ENCODE measurements at places on chromosomes 2 and 18.

- no peak for DNase-seq
Measured at GRCh38 chr2:241381872-241382271, 25.8 kb downstream of the FARP2 start.

GRCh38 chr2:54615832-54616534 lies 107.5 kb upstream of the EML6 start:
- no peak for DNase-seq

DNA sequence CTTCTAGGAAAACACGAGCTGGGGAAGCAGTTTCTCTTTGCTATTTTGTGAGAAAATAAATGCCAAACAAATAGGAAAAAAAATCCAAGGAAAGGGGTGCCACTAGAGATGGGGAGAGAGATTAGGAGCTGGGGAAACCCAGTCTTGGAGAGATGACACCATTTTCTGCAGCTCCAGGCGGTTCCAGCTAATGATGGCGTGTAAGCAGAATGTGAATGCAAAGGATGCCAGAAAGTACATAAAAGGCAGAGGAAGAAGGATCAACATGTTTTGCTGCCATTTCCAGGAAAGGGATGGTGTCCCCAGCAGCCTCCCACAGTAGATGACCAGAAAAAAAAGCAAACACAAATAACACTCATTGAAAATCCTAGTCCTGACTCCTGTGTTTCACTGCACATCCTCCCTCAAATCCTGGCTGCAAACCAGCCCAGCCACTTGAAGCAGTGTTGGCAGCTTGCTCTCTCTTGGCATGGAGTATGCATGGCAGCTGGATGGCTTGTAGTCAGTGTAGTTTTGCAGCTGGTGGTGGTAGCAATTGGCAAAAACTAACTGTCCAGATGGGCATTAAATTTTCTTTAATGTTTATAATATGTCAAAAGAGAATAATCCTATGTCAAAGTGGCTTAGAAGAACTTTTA lies 93.6 kb downstream of the FTCDNL1 start:
- peak; percentile 84 for DNase-seq

DNA sequence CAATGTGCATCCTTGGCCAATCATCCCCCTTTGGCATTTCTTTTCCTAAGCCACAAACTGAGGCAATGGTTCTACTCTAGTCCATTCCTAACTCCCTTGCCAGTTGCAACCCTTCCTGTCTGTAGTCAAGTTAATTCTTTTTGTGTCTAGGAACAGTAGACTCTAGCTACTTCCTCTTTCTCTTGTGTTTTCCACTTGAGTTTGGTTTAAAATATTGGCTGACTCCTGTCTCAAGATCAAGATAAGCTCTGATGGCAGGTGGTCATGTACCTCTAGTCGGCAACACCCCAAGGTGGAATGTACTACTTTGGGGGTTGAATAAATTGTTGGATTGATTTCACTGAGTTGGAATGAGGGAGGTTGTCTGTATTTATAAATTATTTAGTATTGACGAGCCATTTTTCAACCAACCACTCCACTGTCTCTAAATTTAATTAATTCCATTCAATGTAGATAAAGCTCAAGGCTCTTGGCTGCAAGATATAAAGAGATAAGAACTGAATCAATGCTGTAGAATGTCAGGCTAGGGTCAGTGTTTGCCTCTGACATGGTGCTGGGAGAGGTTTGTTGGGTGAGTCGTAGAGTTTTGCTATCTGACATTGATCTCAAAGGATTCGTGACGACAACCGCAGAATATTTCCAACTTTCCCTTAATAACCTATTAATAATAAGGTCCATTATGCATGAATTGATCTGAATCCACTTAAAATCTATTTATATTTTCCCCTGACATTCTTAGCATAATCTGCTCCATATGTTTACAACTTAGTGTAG lies 188.7 kb upstream of the APCDD1 start:
- no peak for DNase-seq

DNA sequence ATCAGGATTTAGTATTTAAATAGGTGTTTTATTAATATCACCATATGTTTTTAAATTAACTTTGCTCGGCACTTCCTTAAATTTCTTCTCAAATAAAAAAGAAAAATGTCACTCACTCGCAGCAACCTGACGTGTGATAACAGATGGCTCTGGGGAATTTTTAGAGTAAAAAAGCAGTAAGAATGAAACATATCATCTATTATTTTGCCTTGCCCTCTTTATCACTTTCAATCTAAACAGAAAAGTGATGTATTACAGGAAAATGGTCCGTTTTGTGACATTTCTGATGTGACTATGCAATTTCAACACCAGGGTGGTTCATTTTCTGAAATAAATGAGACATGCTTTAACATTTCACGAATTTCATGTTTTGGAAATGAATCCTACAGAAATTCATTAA lies 1368.0 kb upstream of the LRRTM1 start:
- no peak for DNase-seq

DNA sequence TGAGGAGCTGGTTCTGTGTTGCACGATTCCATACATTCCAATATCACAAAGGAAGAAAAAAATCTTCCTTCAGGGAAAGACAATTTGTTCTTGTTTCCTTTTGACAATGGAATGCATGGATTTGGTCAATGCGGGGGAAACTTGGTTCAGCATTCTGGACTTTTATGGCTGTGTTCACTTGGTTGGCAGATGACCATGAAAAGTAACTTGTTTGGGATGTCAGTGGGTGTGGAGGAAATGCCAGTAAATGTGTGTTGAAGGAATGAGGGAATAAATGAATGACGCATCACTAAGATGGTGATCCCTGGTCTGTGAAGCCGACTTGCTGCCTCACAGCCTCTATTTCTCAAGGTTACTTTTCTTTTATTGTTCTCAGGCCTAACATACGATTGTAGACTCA lies 53.7 kb downstream of the THUMPD2 start:
- no peak for DNase-seq

GRCh38 chr2:200028998-200029397 lies 73.6 kb downstream of the MAIP1 start:
- DNase-seq: no peak

DNA sequence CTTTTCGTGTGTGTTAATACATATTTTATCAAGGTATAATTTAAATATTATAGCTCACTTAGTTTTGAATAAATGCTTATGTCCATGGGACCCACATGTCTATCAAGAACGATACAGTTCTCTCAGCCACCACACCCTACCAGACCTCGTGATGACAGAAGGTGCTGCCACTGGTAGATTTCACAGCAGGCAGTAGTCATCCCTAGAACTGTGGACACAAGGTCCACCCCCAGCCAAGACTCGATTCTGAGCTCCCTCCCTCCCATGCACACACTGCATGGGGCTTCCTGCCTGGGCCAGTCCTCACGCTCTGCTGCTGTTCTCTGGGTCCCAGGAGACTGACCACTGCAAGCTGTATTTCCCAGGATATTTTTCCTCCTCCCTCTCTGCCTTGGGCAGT lies 26.5 kb upstream of the CREB1 start:
- no peak for DNase-seq

- DNase-seq: no peak
Measured at GRCh38 chr2:33502025-33502424, 25.6 kb downstream of the RASGRP3 start.

DNA sequence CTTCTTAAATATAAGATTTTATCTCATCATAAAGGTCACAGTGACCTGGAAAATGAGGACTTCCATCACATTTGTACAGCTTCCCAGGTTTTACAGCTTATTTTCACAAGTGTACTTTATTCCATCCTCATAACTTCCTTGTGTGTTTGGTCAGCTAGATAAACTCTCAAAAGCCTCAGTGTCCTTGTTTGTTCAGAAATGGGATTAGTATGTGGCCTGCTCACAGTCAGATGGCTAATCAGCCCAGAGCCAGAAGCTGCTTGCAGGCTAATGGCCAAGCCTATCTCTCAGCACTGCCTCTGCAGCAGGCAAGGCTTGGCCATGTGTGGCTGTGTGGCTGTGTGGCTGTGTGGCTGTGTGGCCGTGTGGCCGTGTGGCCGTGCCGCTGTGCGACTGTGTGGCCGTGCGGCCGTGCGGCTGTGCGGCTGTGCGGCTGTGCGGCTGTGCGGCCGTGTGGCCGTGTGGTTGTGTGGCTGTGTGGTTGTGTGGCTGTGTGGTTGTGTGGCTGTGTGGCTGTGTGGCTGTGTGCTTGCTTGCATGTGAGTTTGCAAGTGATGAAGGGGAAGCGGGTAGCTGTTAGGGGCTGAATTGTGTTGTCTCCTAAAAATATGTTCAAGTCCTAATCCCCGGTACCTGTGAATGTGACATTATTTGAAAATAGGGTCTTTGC lies 233.0 kb upstream of the TNP1 start:
- DNase-seq: no peak

DNA sequence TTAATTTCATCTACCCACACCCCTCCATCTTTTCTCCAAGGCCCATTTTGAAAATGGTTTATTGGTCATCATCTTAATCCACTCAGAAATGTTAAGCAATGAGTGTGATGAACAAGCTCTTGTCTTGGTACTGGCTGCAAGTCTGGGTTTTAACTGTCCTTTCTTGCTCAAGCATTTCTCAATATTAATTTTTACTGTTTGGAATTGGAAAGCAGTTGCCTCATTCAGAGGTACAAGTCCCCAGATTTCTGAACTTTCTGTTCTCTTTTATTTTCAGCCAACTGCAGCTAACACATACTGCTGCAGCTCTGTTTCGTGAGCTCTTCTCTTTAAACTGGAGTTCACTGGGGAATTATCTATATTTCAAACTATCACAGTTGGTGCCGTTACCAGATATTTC lies 99.4 kb upstream of the TEX51 start:
- no peak for DNase-seq

DNA sequence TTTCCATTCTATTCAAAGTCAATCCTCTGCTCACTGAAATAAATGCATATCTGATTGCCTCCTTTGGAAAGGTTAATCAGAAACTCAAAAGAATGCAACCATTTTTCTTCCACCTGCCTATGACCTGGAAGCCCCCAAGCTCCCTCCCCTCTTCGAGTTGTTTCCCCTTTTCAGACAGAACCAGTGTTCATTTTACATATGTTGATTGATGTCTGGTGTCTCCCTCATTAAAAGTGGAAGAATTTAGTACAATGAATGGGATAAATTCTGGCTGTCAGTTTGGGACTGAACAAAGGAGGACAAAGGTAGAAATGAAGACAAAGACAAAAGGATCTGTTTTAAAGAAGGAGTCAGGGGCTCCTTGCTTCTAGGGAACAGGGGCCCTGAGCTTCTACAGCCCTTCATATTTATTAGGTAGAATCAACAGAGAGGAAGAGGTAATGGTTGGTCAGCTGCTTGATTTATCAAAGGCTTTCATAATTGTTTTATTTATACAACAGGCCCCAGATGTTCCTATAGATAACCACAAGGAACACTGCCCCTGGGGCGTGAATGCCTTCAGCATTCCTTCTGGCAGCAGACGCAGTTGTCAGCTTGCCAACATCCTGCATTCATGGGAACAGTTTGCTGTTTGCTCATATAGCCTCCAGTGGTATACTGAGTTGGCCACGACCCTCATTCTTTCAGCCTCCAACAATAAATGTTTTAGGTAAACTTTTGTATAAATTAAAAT lies 949.8 kb upstream of the LRATD1 start:
- no peak for DNase-seq
